Activated naive CD4-positive, alpha-beta T cell (primary cell): ENCODE measurements at places on chromosomes 1 and 21.

GRCh38 chr1:28354121-28354520 lies 15.4 kb upstream of the PHACTR4 start:
- DNase-seq = no peak

GRCh38 chr1:36982709-36983108 lies 51.6 kb downstream of the GRIK3 start:
- DNase-seq = no peak

GRCh38 chr21:14879458-14879857 lies 185.3 kb downstream of the NRIP1 start:
- no peak for DNase-seq

DNA sequence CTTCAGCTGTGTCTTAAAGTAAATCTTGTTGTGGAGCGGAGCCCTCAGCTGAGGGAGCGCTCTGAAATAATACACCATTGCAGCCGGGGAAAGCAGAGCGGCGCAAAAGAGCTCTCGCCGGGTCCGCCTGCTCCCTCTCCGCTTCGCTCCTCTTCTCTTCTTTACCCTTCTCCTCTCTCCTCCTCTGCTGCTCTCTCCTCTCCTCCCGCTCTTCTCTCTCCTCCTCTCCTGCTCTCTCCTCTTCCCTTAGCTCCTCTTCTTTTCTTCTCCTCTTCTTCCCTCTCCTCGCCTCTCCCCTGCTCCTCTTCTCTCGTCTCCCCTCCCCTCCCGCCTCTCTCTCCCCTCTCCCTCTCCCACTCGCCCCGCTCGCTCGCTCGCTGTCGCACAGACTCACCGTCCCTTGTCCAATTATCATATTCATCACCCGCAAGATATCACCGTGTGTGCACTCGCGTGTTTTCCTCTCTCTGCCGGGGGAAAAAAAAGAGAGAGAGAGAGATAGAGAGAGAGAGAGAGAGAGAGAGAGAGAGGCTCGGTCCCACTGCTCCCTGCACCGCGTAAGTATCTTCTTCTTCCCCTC lies at the start of gene PROX1:
PROX1 (plus strand) TSS at position 47 of the 580 bp plus-strand sequence. CDS start 8,563 bp downstream, outside the sequence.
- no peak for DNase-seq

DNA sequence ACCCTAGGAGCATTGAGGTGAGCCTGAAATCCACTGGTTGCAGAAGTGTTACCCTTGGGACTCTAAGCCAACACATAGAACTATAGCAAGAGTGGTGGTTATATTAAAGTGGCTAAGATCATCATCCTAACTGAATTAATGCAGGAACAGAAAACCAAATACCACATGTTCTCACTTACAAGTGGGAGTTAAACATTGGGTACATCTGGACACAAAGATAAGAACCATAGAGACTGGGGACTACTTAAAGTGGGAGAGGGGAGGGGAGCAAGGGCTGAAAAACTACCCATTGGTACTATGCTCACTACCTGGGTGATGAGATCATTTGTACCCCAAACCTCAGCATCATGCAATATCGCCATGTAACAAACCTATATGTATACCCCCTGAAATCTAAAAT lies 100.0 kb downstream of the SLC25A24 start:
- DNase-seq = no peak

GRCh38 chr21:39156024-39156423 lies 27.2 kb downstream of the PSMG1 start:
- no peak for DNase-seq
